Stimulated activated CD4-positive, alpha-beta T cell treated with anti-CD3 and anti-CD28 coated beads, Interleukin-15, amount 100 ng/mL, for 1 hour (primary cell): ENCODE measurements at places on chromosomes 3 and 15.

DNA sequence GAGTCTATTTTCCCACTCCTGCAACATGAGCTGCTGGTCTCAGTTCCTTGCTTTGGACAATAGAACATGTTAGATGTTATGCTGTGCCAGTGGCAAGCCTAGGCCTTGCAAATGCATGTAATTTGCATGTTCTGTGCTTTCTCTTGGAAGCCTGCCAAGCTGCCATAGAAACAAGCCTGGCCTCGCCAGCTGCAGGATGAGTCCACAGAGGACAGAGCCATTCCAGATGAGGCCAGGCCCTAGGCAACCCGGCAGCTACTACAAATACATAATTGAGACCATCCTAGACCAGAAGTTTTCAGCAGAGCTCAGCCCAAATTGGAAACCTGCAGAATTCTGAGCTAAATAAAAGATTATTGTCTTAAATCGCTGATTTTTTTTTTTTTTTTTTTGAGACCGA lies 39.6 kb downstream of the TRIM69 start:
- DNase-seq = no peak

DNA sequence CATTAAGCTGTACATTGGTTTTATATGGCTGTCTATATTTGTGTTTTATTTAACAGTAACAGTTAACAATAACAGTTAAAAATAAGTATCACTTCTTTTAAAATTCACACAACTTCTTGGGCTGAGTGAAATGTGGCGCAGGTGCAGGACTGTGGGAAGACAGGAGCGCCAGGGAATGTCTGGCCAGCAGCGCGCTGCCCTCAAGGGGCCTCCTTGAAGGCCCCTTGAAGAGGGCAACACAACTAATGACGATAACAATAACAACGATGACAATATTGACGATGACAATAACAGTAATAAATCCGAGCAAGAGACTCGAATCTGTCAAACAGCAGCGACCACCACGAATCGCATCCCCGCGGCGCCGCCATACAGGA lies 411 bp upstream of the PPP2R3A start:
- no peak for DNase-seq

- no peak for DNase-seq
These were observed 86.1 kb upstream of the NTRK3 start for GRCh38 chr15:88342666-88343065.

DNA sequence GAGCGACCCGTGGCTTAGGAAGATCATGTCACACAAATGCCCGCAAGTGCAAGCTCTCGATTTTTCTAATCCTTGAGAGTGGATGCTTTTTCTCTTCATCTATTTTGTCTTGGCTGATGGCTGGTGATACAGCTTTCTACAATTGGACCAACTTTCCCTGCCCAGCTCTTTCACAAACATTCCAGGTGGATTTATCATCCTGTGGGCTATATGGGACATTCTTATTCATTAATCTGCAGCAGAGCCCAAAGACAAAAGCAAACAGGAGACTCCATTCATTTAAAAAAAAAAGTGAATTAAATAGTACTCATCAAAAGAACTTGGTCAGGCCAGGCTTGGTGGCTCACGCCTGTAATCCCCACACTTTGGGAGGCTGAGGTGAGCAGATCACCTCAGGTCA lies 14.2 kb upstream of the TSEN2 start:
- DNase-seq = no peak

DNA sequence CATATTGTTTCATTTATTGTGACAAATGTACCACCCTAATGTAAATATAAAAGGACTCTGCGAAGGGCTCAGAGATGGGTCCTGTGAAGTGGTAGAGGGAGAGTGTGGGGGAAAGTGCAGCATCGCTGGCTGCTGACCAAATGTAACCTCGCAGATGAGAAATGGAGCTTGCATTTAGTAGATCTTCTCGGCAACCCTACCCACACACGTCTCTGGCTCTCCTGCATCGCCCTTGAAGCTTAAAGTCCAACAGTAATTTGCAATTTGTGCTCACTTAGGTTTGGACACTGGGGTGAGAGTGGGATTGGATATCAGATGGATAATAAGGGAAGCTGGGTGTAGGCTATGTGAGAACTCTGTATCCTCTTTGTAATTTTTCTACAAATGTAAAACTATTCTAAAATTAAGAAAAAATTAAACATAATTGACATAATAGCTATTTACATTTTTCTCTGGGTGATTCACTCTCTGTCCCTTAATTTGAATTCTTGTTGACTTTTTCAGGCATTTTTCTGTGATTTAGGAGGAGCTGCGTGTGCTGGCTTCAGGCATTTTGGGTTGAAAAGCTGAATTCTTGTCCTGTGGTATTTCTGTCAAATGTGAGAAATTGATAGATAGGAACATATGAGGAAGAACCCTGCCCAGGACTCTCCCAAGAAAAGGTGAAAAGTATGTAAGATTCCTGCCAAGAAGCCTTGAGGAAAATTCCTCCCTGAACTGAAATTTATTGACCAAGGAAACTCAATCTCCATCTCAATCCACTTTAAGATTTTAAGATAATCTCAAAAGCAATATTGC lies 524.7 kb upstream of the MCTP2 start:
- no peak for DNase-seq

DNA sequence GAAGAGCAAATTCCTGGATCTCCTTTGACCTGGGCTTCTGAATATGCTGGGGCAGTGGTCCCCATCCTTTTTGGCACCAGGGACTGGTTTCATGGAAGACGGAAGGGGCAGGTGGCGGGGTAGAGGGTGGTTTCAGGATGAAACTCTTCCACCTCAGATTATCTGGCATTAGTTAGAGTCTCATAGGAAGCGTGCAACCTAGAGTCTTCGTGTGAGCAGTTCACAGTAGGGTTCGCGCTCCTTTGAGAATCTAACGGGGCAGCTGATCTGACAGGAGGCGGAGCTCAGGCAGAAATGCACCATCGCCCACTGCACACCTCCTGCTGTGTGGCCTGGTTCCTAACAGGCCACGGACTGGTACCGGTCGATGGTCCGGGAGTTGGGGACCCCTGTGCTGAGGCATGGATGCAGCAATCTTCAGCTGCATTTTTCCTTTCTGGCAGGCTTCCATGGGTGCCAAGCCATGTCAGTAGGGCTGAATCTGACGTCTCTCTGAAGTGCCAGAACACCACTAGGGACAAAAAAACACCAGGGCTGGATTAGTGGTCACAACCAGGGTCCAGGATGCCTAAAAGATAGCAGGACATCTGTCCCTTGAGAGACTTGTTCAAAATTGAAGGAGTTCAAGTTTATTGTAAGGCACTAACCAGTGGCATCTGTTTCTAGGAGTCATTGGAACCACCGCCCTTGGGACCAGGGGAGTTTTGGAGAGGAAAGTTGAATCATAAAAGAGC lies 8.4 kb upstream of the GOLGB1 start:
- DNase-seq = no peak

DNA sequence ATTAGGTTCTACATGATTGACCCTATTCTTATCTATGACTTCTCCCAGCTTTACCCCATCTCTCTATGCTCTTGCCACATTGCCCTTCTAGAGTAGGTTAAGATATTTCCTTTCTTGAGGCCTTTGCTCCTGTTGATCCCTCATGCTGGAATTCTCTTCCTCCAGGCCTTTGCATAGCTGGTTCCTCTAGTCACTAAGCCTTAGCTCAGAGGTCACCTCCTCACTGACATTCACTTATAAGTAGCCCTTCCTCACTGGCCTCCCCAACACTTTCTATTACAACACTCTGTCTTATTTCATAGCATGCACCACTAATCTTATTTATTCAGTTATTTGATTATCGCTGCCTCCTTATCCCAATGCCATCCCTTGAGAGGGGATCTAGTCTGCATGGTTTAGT lies 228.4 kb upstream of the COL8A1 start:
- DNase-seq = no peak

DNA sequence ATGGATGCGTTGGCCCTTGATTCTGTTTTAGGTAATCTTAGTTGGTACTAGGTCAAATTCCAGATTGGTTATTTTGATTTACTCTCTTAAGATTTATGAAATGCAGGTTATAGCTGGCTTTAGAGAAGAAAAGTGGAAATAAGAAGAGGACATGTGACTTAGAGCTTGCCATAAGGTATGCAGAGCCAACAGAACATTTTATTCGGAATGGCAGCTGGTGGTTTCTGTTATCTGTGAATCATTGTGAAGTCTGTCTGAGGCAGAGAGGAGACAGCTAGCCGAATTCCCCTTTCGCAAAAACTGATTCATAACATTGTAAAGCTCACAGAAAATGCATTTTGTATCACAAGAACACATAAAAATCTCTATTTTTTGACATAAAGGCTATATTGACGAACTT lies 82.1 kb downstream of the FILIP1L start:
- no peak for DNase-seq

GRCh38 chr3:153925841-153926514 lies 195.2 kb upstream of the ARHGEF26 start:
- no peak for DNase-seq
